ENCODE measurements at places on chromosomes 11 and 22. TPM values are rescaled to one million over a fixed set of nuclear protein-coding genes. Genes with fewer than 3 reads are reported as not detected.

Gene PRSS23
- total RNA-seq, result 70.6 TPM

Gene OR51B5
- not detected for total RNA-seq

Gene UBE2L3
- total RNA-seq, result 29.6 TPM

Gene MMP11
- total RNA-seq, result 8.6 TPM

Gene OR8K1
- not detected for total RNA-seq

Gene SNU13
- 80.4 TPM for total RNA-seq

Gene OR5F1
- not detected for total RNA-seq

Measured in bladder microvascular endothelial cell (primary cell).